ENCODE measurements at places on chromosomes 3 and 15. TPM values are rescaled to one million over a fixed set of nuclear protein-coding genes. Genes with fewer than 3 reads are reported as not detected.
A peak's percentile ranks its signal among the peaks of the same experiment; 100 is the strongest.

DNA sequence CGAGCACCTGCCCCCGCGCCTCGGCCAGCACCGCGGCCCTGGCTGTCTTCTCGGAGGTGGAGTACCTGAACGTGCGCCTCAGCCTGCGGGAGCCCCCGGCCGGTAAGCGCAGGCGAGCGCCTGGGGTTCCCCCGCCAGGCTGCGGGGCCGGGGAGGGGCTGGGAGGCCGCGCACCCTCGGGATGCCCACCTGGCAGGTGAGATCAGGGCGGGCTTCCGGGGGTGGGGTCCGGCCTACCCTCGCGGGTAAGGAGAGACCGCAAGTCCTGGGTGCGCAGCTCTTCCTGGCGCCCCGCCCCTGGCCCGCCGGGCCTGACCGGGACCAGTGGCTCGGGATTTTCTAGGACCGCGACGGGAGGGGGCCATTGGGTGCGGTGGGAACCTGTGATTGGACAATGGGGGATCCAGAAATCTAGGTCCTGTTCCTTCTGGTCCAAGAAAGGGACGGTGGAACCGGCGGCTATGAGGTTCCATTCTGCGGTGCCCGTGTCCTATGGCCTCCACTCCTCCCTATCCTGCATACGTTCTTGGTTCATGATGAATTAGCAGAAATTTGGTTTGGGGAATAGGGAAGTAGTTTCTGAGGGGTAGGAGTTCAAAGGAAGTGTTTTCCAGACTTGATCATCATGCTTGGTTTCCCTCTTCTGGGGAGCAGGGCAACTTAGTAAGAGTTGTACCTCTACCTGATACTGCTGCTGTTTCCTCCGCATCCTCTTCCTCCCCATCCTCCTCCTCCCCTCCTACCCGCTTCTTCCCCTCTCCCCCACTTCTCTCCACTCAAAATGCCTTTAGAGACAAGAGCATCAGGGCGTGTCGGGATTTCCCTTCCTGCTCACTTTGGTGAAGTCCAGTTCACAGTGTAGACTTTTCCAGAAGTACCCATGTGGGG lies 808 bp downstream of the ARRDC4 start:
- H3K4me1 ChIP-seq, result peaks cover 22% of the 10 kb centered on the region
- no peaks in the 10 kb centered on the region for H3K36me3 ChIP-seq
- peak overlapping the region; percentile 72 for H3K4me3 ChIP-seq
- peaks cover 12% of the 10 kb centered on the region for H3K27me3 ChIP-seq

- H3K4me3 ChIP-seq, result no peak overlapping the region
- no peak overlapping the region for H3K27ac ChIP-seq
- H3K36me3 ChIP-seq, result no peaks in the 10 kb centered on the region
- DNase-seq, result no peak
Measured at GRCh38 chr3:105414841-105415240, 48.1 kb downstream of the ALCAM start.

GRCh38 chr15:67953299-67953698 lies 100.8 kb upstream of the PIAS1 start:
- peaks cover under 1% of the 10 kb centered on the region for H3K36me3 ChIP-seq
- H3K27me3 ChIP-seq, result peaks cover 3% of the 10 kb centered on the region
- no peak overlapping the region for H3K27ac ChIP-seq
- no peak for DNase-seq

DNA sequence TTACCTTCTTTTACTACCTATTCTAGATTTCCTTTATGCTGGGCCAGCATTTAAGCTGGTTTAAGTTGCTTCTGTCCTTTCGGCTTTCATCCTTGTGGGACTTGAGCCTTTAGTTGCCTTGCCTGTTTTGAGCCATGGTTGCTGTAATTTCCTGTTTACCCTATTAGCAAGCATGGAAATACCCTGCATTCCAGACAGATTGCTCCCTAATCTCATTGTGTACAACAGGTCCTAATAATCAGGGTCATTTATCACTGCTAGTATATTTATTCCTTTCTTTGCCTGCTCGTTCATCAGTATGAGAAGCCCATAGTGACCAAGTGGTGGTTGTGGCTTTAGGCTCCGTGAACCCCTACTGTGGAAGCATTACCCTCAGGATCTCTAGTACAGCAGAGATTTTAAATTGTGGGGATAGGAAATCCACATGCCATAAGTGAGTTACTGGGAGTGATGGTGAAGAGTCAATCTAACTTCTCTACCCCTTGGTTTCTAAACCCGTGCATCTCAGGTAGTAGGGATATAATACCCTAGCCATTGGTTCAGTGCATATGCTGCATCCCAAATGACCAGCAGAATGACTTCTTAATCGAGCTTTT lies 31.9 kb downstream of the NCK1 start:
- peaks cover 33% of the 10 kb centered on the region for H3K4me1 ChIP-seq
- no peaks in the 10 kb centered on the region for H3K27me3 ChIP-seq
- H3K4me3 ChIP-seq, result no peak overlapping the region
- no peak overlapping the region for H3K27ac ChIP-seq
- no peak for DNase-seq

GRCh38 chr3:126983276-126983652 lies 349 bp downstream of the PLXNA1 start:
- DNase-seq, result no peak
- H3K4me1 ChIP-seq, result peaks cover 17% of the 10 kb centered on the region
- H3K4me3 ChIP-seq, result no peak overlapping the region
- no peaks in the 10 kb centered on the region for H3K36me3 ChIP-seq
- no peak overlapping the region for H3K27ac ChIP-seq
- peaks cover 10% of the 10 kb centered on the region for H3K27me3 ChIP-seq

GRCh38 chr15:31434588-31435260 lies 108.1 kb downstream of the KLF13 start:
- no peaks in the 10 kb centered on the region for H3K27me3 ChIP-seq
- no peaks in the 10 kb centered on the region for H3K36me3 ChIP-seq
- peak overlapping the region; percentile 95 for H3K27ac ChIP-seq
- DNase-seq, result peak; percentile 92
- H3K4me1 ChIP-seq, result peaks cover 88% of the 10 kb centered on the region
- H3K4me3 ChIP-seq, result peak overlapping the region; percentile 59

GRCh38 chr3:146159037-146159436 lies 1.9 kb downstream of the PLOD2 start:
- H3K27ac ChIP-seq, result no peak overlapping the region
- peaks cover 16% of the 10 kb centered on the region for H3K4me1 ChIP-seq
- no peaks in the 10 kb centered on the region for H3K36me3 ChIP-seq
- peaks cover 56% of the 10 kb centered on the region for H3K27me3 ChIP-seq

GRCh38 chr15:49530092-49530491 lies 90.5 kb downstream of the FAM227B start:
- H3K36me3 ChIP-seq, result no peaks in the 10 kb centered on the region
- H3K27ac ChIP-seq, result no peak overlapping the region
- H3K27me3 ChIP-seq, result peaks cover 4% of the 10 kb centered on the region
- DNase-seq, result no peak
- H3K4me3 ChIP-seq, result no peak overlapping the region

GRCh38 chr3:52694528-52695189 lies 8.8 kb downstream of the GNL3 start:
- DNase-seq, result no peak
- H3K27me3 ChIP-seq, result no peaks in the 10 kb centered on the region
- peaks cover 19% of the 10 kb centered on the region for H3K4me1 ChIP-seq
- H3K27ac ChIP-seq, result no peak overlapping the region

DNA sequence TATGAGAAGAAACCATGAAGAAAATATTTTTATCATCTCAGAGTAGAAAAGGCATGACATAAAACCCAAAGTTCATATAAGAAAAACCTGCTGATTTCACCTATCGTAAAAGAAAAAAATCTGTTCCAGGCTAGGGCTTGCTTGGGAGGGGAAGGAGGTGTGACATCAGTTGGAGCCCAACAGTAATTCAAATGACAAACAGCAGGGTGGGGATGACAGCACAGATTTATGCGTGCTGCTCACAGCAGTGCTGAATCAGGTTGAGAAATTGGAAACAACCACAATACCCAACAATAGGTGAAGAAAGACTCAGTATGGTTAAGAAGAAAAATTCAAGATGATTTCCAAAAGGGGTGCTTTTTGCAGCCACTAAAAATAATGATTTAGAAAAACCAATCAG lies 172.4 kb downstream of the PDE8A start:
- peaks cover 8% of the 10 kb centered on the region for H3K27me3 ChIP-seq
- H3K4me1 ChIP-seq, result peaks cover 18% of the 10 kb centered on the region
- H3K4me3 ChIP-seq, result no peak overlapping the region
- DNase-seq, result no peak
- peaks cover 3% of the 10 kb centered on the region for H3K36me3 ChIP-seq

- H3K4me1 ChIP-seq, result peaks cover 12% of the 10 kb centered on the region
- H3K36me3 ChIP-seq, result peaks cover 3% of the 10 kb centered on the region
- no peaks in the 10 kb centered on the region for H3K27me3 ChIP-seq
- H3K4me3 ChIP-seq, result no peak overlapping the region
- no peak overlapping the region for H3K27ac ChIP-seq
Measured at GRCh38 chr3:105904678-105905284, 36.0 kb upstream of the CBLB start.

DNA sequence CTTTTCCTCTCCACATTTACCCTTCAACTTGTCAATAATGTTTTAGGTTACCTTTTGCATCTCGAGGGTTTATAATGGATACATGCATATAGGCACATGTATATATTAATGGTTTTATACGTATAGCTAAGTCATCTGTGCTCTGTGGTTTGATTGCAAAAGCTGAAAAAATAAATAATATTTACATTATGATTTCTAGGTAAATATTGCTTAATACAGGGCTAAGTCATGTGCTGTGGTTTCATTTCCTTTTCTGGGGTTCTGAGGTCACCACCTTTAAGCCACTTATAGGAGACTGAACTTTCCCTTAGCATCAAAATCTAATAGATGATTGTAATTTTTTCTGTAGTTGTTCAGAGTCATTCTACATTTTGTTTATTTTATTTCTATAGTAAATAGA lies 33.1 kb downstream of the LPP start:
- H3K4me3 ChIP-seq, result no peak overlapping the region
- no peak for DNase-seq
- H3K27me3 ChIP-seq, result no peaks in the 10 kb centered on the region
- peaks cover 44% of the 10 kb centered on the region for H3K4me1 ChIP-seq
- no peak overlapping the region for H3K27ac ChIP-seq
- peaks cover 21% of the 10 kb centered on the region for H3K36me3 ChIP-seq

GRCh38 chr3:108664266-108664665 lies 74.7 kb downstream of the DZIP3 start:
- no peak overlapping the region for H3K4me3 ChIP-seq
- H3K4me1 ChIP-seq, result peaks cover 22% of the 10 kb centered on the region
- no peaks in the 10 kb centered on the region for H3K27me3 ChIP-seq
- peaks cover 13% of the 10 kb centered on the region for H3K36me3 ChIP-seq

DNA sequence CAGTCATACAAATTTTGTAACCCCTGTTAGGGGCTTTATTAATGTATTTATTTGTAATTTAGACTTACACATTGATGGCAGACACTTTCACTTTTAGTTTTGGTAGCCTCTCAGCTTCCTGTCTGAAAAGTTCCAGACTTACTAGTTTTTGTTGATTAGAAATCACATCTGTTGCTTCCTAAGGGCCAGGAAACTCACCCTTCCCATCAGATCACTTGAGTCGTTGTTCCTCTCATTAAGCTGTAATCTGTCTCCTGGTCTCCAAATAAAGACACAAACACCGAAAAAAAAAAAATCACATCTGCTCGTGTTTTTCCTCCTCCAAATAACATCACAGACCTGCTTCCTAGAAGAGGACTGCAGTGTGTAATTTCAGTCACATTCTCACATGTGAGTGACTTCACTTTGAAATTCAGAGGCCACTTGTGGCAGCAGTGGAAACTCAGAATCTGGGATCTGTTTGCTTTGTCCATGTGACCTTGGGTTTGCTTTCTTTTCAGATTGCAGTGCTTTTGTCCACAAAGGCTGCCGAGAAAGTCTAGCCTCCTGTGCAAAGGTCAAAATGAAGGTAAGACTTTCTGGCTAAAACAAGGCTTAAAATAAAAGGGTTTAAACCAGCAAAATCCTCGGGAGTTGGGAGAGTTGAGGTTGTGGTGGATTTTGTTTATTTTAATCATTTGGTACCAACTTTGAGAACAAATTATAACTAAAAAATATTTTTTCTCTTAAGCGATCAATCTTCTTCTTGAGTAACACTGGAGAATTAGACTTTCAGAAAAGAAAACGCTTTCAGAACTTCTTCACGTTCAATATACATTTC lies 87.0 kb downstream of the KLHL25 start:
- H3K36me3 ChIP-seq, result peaks cover 62% of the 10 kb centered on the region
- DNase-seq, result no peak
- H3K27me3 ChIP-seq, result no peaks in the 10 kb centered on the region
- H3K4me3 ChIP-seq, result peak overlapping the region; percentile 70

GRCh38 chr3:51721062-51721745 lies 14.3 kb downstream of the GRM2 start:
- no peak for DNase-seq
- H3K4me1 ChIP-seq, result peaks cover 36% of the 10 kb centered on the region
- H3K36me3 ChIP-seq, result no peaks in the 10 kb centered on the region
- H3K27me3 ChIP-seq, result no peaks in the 10 kb centered on the region
- peak overlapping the region; percentile 72 for H3K27ac ChIP-seq

DNA sequence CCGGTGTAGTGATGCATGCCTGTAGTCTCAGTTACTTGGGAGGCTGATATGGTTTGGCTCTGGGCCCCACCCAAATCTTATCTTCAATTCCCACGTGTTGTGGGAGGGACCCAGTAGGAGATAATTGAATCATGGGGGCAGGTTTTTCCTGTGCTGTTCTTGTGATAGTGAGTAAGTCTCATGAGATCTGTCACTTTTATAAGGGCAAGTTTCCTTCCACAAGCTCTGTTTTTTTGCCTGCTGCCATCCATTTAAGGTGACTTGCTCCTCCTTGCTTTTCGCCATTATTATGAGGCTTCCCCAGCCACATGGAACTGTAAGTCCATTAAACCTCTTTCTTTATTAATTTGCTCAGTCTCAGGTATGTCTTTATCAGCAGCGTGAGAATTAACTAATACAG lies 566.7 kb upstream of the NECTIN3 start:
- DNase-seq, result no peak
- no peak overlapping the region for H3K4me3 ChIP-seq
- no peaks in the 10 kb centered on the region for H3K36me3 ChIP-seq
- no peaks in the 10 kb centered on the region for H3K4me1 ChIP-seq

- DNase-seq, result peak; percentile 18
- H3K27me3 ChIP-seq, result no peaks in the 10 kb centered on the region
- H3K4me1 ChIP-seq, result peaks cover 87% of the 10 kb centered on the region
- H3K27ac ChIP-seq, result peak overlapping the region; percentile 38
Measured at GRCh38 chr3:53104762-53105161, 25.5 kb downstream of the RFT1 start.

Gene QARS1
- 326 TPM for total RNA-seq

Gene HGD
- total RNA-seq, result 0.10 TPM

Gene CADPS
- not detected for total RNA-seq

Gene ARL14
- not detected for total RNA-seq

Gene CYP11A1
- not detected for total RNA-seq

Gene MAN2C1
- 151 TPM for total RNA-seq

Gene ZNF860
- total RNA-seq, result not detected

Data from activated CD4-positive, alpha-beta T cell treated with anti-CD3 and anti-CD28 coated beads, Interleukin-2, amount 10 ng/mL, durations not matched to agents 7 days and 5 days (primary cell).